Fibroblast of the aortic adventitia (primary cell): ENCODE measurements at places on chromosomes 13 and 19.

GRCh38 chr13:35231426-35231825 is 245.1 kb downstream of the MAB21L1 start:
- no peak for DNase-seq

DNA sequence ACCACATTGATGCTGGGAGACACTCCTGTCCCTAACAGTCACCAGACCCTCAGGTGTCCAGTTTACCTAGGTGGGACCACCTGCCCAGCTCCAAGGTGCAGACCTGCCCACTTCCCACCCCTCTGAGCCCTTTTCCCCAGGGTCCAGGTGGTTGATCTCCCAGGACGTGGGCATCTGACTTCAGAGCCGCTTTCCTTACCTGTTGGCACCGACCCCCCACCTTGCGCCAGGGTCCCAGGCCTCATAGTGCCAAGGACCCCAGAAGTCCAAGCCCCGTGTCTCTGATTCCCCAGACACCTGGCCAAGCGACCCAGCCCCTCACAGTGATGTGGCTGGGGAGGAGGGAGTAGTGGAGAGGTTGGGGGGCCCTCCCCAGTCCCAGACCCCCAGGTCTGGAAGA is 9.6 kb upstream of the BBC3 start:
- DNase-seq: no peak

DNA sequence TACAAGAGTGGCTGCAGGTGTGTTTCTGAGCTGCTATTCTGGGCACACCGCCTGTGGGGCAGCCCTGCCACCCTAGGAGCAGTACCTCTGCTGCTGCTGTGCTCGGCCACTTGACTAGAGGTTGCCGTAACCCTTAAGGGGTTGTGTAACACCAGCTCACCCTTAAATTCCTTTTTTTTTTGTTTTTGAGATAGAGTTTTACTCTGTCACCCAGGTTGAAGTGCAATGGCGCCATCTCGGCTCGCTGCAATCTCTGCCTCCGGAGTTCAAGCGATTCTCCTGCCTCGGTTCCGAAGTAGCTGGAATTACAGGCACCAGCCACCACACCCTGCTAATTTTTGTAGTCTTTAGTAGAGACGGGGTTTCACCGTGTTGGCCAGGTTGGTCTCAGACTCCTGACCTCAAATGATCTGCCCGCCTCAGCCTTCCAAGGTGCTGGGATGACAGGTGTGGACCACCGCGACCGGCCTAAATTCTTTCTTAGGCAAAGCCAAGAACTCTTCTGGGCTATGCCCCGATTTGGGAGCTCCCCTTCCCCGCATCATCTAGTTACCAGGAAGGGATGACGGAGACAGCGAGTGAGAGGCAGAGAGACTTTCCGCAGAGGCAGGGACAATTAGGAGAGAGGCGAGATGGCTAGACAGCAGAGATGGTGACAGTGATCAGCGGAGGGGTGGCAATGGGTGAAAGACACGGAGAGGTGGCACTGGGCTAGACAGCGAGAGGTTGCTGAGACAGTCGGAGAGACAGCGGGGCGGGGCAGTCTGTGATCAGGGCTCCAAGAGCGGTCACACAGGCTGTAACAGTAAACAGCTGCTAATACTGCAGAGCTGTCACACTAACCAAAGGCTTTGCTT is 4.4 kb upstream of the LILRA5 start:
- no peak for DNase-seq

DNA sequence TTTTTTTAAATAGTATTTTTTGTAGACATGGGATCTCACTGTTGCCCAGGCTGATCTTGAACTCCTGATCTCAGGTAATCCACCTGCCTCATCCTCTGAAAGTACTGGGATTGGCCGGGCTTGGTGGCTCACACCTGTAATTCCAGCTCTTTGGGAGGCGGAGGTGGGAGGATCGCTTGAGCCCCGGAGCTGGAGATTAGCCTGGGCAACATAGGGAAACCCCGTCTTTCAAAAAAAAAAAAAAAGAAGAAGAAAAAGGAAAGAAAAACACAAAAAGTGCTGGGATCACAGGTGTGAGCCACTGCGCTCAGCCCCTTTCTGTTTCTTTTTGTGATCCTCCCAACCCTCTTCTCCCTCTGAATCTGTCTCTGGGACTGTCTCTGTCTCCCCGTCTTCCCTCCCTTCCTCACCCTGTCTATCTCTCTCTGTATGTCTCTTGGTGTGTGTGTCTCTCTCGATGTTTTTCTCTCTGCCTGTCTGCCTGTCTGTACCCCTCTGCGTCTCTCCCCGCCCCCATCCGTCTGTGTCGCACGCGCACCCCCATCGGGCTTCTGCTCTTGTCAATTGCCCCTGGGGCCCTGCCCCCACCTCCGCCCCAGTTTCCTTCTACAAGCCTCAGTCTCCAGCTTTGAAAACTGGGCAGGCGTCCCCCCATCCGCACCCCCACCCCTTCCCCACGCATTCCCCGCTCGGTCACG is 540 bp upstream of the ZFP36 start:
- no peak for DNase-seq

DNA sequence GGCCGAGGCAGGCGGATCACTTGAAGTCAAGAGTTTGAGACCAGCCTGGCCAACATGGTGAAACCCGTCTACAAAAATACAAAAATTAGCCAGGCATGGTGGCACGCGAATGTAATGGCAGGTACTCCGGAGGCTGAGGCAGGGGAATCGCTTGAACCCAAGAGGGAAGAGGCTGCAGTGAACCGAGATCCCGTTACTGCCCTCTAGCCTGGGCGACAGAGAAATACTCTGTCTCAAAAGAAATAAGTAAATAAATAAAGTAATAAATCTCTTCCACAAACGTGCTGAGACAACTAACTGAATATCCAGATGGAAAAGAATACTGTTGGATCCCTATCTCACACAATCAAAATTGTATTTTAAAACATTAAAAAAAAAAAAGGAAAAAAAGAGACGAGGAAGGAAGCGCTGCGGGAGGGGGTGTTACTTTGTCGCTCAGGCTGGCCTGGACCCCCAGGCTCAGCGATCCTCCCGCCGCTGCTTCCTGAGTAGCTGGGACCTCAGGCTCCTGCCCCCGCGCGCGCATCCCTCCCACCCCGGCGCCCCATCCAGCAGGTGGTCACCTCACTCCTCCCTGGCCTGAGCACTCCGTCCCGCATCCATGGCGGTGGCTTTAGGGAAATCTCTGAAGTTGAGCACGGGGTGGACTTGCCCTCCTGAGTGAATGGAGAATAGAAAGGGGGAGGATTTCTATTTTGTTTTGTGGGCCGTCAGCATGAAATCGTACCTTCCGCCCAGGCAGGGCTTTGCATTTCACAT is 628 bp upstream of the ZNF813 start:
- DNase-seq: no peak

GRCh38 chr13:74289861-74290773 is 155.9 kb upstream of the KLF12 start:
- peak; percentile 94 for DNase-seq

GRCh38 chr13:97757807-97758206 is 195.7 kb upstream of the IPO5 start:
- peak; percentile 76 for DNase-seq

DNA sequence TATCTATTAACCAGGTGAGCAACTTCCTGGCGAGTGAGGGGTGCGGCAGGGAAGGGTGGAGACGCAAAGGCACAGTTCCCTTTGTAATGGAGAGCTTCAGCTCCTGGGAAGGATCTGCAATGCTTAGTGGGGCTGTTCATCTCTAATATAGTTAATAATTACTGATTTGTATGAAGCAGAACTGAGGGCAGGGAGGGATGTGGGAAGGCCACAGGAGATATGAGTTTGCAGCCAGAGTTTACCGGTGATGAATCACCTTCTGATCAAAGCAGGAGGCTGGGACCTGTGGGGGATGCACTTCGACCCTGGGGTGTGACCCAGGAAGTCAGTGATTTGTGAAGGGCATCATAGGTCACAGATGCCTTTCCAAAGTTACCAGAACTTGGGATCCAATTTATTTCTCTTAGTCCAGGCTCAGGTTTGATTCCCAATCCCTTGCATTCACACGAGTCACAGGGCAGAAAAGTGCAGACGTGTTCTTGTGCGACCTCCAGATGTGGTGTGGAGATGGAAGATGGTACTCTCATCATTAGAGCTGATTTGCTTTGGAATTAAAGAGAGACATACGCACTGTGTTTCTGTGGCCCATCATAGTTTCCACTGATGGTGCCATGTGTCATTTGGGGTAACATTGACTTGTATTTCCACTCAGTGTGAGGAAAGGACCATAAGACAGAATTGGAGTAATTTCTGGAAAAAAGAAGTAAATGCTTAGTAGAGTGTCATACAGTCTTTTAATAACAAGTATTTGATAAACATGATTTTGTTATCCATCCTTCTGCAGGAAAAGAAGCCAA is 55.0 kb downstream of the LRCH1 start:
- DNase-seq: no peak

GRCh38 chr19:5943045-5943444 is 29.0 kb downstream of the CAPS start:
- no peak for DNase-seq

- DNase-seq: no peak
These were observed 477.3 kb downstream of the KLF12 start for GRCh38 chr13:73656863-73657262.

DNA sequence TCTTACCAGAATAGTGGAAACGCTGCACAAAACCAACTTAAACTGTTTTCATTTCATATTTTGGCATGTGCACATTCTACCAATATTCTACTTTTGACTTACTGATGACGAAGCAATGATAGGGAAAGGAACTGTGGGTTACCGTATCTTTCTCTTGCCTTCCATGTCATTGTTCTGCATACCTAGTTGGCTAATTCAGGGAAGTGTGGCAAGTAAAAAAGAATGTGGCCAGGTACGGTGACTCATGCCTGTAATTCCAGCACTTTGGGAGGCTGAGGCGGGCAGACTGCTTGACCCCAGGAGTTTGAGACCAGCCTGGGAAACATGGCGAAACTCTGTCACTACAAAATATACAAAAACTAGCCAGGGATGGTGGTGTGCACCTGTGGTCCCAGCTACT is 108.2 kb downstream of the SIPA1L3 start:
- DNase-seq: no peak

GRCh38 chr13:40207001-40207478 is 459.4 kb downstream of the FOXO1 start:
- DNase-seq: no peak

GRCh38 chr19:54461613-54462012 is 2.0 kb downstream of the LENG9 start:
- DNase-seq: no peak

GRCh38 chr13:106819413-106820180 is 251.7 kb upstream of the ARGLU1 start:
- no peak for DNase-seq

GRCh38 chr19:38924388-38924787 is 6.2 kb downstream of the SARS2 start:
- DNase-seq: no peak

- DNase-seq: peak; percentile 9
These were observed 535 bp downstream of the COL5A3 start for GRCh38 chr19:10009714-10010224.

- DNase-seq: no peak
These were observed 13.6 kb upstream of the SLC15A1 start for GRCh38 chr13:98765996-98766519.

DNA sequence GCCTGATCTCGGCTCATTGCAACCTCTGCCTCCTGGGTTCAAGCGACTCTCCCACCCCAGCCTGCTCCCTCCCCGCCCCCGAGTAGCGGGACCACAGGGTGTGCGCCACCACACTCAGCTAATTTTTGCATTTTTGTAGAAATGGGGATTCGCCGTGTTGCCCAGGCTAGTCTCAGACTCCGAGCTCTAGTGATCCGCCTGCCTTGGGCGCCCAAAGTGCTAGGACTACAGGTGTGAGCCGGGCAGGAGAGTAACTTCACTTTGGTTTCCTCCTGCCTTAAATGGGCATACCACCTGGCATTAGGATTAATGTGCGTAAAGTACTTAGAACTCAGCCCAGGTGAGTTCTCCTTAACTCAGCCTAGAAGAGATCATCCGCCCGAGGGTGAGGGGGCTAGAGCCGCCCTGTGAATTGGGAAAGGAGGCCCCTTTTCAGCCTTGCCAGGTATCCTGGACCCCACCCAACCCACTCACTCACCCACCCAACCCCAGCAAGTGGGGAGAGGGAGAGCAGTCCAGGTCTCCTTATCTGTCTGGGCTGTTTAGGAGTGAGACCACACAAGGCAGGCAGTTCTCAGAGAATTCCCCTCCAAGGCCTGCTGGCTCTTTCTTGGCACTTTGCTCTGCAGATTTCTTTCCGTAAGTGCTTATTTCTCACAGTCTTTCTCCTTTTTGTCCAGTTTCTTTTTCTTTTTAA is 1.2 kb upstream of the ZFP36 start:
- DNase-seq: peak; percentile 34

DNA sequence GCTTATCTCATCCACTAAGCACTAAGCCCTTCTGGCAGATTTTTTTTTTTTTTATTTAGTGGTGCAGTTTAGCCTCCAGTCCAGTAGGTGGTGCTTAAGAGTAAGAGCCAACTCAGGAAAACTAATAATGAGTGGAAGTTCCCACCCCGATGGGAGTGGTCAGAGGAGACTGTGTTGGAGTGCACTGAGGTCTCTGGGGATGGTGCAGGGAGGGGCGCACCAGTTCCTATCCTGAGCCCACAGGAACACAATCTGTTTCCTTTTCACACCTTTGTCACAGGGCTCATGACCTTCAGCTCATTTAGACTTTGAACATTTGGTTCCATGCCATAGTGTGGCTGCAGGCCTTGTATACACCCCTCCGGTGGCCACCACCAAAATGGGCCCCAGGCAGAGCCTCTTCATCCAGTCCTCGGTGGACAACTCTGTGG is 367.4 kb downstream of the SPRY2 start:
- DNase-seq: no peak

DNA sequence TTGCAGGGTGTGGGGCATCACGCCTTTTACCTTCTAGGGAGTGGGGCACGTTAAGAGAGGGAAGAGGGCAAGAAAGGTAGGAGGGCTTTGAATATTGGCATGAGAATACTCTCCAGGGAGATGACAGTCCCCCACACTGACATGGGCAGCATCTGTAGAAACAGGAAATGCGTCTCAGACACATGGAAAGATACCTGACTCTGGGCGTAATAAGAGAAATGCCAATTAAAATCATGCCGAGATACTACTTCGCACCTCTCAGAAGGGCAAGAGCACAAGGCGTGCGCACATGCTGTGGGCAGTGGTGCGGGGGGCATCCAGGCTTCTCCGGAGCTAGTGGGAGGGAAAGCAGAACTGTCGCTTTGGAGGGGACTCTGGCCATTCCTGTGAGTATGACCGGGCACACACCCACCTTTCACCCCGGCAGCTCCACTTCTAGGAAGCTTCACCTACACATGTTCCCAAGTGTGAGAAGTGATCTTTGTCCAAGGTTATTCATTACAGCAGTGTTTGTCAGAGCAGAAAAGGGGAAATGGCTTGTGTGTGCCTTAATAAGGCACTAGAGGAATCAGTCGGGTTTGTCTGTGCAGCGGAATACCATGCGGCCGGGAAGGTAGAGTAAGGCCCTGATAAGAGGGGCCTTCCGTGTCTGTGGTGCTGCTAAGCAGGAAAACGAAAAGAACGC is 99.5 kb downstream of the SIPA1L3 start:
- no peak for DNase-seq

DNA sequence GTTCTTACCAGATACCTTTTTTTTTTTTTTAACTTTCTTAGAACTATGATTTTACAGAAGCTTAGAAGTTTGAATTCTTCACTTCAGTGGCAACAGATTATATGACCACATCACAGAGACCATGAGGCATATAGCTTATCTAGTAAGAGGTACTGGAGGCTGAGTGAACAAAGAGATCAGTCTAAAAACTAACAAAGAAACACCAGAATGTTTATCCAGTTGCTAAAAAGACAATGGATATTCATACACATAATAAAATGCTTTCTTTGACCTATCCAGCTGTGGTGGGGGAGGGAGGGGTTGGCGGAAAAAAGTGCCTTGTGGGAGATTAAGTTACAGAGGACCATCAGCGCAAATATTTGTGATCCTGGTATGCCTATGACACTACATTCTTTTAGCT is 34.7 kb upstream of the SLITRK6 start:
- no peak for DNase-seq
